ENCODE measurements at places on chromosomes 13 and 19.

- DNase-seq, result no peak
Observed at GRCh38 chr19:50654882-50655281, 5.6 kb downstream of the C19orf81 start.

- DNase-seq, result no peak
Observed at GRCh38 chr19:15427350-15427700, 8.5 kb upstream of the AKAP8L start.

- DNase-seq, result no peak
Observed at GRCh38 chr13:41034881-41035280, 15.8 kb upstream of the ELF1 start.

DNA sequence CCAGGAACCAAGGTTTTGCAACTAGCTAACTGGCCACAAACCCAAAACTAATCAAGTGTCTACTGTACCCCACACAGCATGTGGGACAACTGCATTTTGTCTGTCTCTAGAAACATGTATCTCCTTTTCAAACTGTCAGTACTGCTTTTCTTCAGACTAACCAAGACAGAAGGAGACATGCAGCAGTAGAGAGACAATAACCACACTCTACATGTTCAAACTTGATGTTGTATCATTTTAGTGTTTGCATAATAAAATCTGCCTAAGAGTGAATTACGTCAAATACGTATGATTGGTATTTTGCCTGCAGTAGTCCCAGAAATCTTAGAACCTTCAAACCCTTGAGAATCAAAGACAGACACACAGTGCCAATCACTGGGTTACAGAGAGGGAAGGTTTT is 22.0 kb upstream of the FREM2 start:
- no peak for DNase-seq

GRCh38 chr13:32390048-32390447 is 37.9 kb downstream of the N4BP2L1 start:
- DNase-seq, result no peak

DNA sequence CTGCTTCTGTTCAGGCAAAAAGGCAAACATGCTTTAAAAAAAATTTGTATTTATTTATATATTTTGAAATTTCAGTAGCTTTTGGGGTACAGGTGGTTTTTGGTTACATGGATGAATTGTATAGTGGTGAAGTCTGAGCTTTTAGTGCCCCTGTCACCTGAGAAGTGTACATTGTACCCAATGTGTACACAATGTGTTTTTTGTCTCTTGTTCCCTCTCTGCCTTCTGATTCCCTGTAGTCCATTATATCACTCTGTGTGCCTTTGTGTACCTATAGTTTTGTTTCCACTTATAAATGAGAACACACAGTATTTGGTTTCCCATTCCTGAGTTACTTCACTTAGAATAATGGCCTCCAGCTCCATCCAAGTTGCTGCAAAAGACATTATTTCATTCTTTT is 77.4 kb downstream of the PDS5B start:
- DNase-seq, result no peak

DNA sequence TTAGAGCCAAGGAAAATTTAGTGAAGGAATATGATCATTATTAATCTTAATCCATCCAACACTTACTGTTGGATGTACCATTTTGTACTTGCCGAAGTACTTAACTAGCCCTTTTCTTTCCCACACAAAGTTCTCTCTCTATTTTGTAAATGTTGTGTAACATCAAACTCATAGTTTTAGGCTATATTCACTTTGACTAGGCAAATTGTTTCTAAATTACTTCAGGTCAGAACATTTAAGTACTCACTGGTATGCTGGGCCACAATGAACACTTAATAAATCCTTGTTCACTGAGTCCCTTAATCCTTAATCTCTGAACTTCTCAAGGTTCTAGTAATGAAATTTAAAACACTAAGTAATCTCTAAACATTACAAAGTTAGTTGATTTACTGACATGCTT is 49.3 kb upstream of the EEF1AKMT1 start:
- no peak for DNase-seq

DNA sequence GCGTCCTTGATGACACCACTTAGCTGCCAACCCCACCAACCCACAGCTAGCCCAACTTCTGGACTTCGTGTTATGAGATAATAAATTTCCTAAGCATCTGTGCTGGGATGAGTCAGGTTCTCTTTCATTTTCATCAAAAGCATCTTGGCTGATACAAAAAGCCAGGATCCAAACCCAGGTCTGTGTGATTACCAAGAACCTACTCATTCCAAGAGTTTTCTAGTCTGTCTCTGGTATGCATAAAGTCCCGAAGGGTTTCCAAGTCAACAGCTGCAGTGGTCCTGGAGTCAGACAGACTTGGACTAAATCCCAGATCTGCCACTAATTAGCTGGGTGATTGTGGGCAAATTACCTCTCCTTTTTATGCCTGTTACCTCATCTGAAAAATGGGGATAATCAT is 55.5 kb upstream of the SERP2 start:
- DNase-seq, result no peak

DNA sequence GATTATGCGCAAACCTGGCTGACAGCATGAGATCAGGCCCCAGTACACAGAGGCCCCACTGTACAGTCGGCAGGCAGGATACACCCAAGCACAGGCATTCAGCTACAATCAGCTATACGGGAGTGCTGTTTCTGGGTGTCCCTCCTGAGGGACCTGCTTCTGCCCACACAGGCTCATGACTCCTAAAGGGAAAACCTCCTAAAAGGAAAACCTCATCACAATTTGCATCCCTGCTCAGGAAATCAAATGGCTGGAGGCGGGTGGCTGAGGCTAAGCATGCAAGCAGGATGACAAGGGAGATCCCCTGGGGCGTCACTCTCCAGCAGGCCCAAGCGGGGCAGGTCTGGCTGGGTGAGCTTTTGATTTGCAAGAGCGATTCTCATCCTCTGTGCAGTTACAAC is 99.8 kb downstream of the CRYL1 start:
- DNase-seq, result no peak

DNA sequence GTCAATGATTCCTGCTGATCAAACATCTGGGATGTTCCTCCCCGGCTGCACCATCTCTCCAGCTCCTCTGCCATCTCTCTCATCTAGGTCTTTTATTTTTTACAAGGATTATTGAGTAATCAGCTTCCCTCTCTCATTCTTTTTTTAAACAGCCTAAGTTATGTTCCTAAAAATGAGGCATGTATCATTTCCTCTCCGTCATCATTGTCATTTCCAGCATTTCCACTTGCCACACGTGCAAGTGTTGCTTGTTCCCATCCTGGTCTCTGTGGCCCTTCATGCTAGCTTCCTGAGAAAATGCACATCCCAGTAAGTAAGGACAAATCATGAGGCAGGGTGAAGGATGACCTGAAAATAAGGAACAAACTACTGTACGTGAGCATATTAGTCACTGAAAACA is 102.7 kb upstream of the POSTN start:
- no peak for DNase-seq

DNA sequence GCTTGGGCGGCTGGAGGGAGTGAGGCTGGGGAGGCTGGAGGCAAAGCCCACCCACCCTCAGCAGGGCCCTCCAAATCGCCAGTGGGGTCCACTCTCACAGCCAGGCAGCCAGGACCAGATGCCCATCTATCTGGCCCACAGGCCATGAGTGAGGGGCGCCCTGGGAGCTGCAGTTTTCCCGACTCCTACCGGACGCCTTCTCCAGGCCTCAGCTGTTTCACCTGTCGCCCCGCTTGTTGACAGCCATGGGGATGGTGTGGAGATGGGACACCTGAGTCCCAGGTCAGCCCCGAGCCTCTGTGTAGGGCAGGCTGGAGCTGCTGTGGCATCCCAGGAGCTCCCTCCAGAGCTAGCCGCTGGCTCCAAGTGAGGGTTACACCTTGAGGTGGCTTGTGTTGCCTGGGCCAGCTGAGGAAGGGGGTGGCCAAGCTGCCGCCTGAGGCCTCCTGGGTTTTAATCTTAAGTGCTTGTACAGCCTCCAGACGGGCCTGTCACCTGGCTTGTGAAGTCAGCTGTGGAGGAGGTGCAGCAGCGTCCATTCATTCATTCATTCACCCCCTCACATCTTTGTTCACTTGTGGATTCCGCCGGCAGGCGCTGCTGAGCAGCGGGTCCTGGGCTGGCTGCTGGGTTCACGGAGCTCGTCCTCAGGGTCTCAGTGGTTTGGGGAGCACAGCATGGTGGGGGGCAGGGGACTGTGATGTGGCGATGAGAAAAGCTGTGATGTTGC is 52.0 kb downstream of the COMP start:
- no peak for DNase-seq

- DNase-seq, result no peak
Observed at GRCh38 chr13:40502236-40502635, 164.2 kb downstream of the FOXO1 start.

GRCh38 chr13:112800057-112800456 is 110.2 kb downstream of the ATP11A start:
- no peak for DNase-seq

GRCh38 chr13:33181264-33181663 is 104.3 kb downstream of the STARD13 start:
- DNase-seq, result no peak

- no peak for DNase-seq
Observed at GRCh38 chr13:91565296-91565695, 166.9 kb downstream of the GPC5 start.

- DNase-seq, result no peak
Observed at GRCh38 chr19:5507065-5507909, 52.1 kb downstream of the ZNRF4 start.

GRCh38 chr13:30585748-30586262 is 31.9 kb upstream of the USPL1 start:
- DNase-seq, result no peak

- no peak for DNase-seq
Observed at GRCh38 chr13:50840284-50840683, 3.2 kb downstream of the DLEU7 start.

- no peak for DNase-seq
Observed at GRCh38 chr13:36839981-36840380, 21.0 kb downstream of the RFXAP start.

- DNase-seq, result no peak
Observed at GRCh38 chr13:30809787-30810186, 74.4 kb downstream of the ALOX5AP start.

GRCh38 chr13:83056269-83056668 is 826.0 kb downstream of the SLITRK1 start:
- DNase-seq, result no peak

DNA sequence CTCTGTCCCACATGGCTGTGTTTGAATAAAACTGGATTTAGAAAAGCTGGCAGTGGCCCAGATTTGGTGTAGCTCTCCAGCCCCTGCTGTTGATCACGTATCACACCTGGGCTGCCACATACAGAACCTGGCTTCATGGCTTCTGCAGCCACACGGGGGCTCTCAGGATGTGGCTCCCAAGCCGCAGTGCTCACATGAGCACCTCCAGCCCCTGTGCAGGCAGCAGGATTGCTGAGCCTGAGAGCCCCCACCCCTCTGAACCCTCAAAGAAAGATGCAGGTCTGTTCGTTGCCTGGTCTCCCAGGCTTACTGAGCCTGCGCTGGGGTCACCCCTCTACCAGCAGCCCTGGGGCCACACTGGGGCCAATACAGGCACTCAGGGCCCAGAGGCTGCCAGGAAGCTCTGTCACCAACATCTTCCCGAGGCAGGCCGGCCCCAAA is 2.7 kb downstream of the PLEKHF1 start:
- DNase-seq, result peak; percentile 56

DNA sequence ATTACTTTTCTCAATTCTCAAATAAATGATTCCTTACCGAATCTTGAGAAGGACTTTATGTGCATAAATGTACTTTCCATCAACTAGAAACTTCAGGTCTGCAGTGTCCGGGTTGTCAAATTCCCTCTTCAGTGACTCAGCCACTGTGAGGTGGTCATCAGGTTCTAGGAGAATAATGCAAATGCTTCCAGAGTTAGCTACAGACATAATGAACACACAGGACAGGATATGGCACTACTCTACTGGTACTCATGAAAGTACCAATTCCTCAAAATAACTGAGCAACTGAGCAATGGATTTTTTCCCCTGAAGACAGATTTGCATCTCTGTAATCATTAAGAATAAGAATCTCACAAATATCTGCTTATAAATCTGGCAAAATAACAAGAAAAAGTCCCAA is 31.2 kb downstream of the RCBTB2 start:
- DNase-seq, result no peak

- DNase-seq, result no peak
Observed at GRCh38 chr13:66048888-66049287, 1181.2 kb downstream of the PCDH9 start.

- no peak for DNase-seq
Observed at GRCh38 chr13:76466043-76466442, 420.2 kb downstream of the KCTD12 start.

DNA sequence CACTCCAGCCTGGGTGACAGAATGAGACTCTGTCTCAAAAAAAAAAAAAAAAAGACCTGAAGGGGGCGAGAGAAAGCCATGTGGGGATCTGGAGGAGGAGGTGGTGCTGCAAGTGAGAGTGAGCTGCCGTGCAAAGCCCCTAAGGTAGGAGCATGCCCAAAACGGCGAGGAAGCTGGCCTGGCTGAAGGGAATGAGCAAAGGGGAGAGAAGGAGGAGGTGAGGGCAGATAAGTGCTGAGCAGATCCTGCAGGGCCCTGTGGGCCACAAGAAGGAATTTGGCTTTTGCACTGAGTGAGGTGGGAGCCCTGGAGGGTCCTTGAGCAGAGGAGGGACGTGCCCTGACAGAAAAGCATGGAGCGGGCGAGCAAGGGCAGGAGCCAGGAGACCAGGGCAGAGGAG is 19.4 kb upstream of the ADGRE5 start:
- no peak for DNase-seq

DNA sequence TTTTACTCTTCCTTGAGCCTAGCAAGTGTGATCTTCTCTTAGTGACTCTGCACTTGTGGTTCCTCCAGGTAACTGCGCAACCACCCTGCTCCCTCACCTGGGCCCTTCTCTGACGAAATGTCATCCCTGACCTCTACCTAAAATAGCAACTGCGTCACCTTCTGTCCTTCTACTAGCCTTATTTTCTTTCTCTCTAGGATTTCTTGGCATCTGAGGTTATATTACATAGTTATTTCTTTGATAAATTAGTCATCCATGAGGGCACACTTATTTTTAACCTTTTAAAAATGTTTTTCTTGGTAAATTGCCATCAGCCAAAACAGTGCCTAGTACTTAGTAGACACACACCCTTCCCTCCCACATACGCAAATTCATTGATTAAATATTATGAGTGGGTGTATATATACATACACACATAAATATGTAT is 355.5 kb downstream of the ENOX1 start:
- DNase-seq, result no peak

GRCh38 chr19:48933382-48933932 is at the start of gene DHDH:
Gene DHDH, plus strand, starts transcription at chr19:48933699. Its CDS starts 23 bp downstream, at chr19:48933722.
- peak; percentile 81 for DNase-seq

GRCh38 chr13:65921933-65922332 is 1308.2 kb downstream of the PCDH9 start:
- DNase-seq, result no peak

GRCh38 chr13:97306645-97307044 is 84.5 kb downstream of the MBNL2 start:
- DNase-seq, result no peak

- no peak for DNase-seq
Observed at GRCh38 chr19:18665771-18666202, 17.7 kb upstream of the CRTC1 start.

Measured in activated T-helper 1 cell treated with Interleukin-2 at 50 U/mL for 16 hours (primary cell).